ENCODE measurements at places on chromosomes 4 and X.

DNA sequence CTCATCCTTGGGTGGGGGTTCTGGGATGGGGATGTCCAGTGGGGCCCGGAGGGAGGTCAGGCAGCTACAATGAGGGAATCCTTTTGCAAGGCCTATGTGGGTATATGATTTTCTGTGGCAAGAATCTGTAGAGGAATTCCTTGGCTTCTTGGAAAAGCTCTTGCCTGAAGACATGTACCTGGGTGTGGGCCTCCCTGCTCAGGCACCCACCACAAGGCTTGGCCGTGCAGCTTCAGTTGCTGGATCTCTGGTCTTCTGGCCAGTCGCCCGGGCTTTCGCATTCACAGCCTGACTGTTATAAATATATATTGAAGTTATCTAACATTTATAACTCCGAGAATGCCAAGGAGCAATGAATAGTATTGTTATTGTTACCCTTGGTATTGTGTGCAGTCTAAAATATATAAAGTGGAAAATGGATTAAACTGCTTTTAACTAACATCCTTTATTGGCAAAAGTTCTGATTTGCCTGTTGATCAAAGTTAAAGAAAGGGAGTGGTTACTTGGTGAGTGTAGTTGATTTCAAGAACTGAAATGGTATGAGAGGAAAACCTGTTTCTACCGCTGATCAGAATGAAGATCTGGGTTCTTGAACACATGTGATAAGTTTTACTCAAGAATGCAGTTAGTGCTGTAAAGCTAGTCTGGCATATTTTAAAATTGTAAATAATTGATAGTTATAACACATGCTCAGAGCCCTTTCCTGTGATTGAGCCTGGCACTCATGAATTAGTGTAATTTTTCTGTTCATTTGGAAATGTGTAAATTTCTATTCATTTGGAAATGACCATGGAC is 36.0 kb downstream of the PTTG2 start:
- no peak for DNase-seq

GRCh38 chr4:75831856-75832405 is 70.3 kb downstream of the PPEF2 start:
- DNase-seq: no peak

DNA sequence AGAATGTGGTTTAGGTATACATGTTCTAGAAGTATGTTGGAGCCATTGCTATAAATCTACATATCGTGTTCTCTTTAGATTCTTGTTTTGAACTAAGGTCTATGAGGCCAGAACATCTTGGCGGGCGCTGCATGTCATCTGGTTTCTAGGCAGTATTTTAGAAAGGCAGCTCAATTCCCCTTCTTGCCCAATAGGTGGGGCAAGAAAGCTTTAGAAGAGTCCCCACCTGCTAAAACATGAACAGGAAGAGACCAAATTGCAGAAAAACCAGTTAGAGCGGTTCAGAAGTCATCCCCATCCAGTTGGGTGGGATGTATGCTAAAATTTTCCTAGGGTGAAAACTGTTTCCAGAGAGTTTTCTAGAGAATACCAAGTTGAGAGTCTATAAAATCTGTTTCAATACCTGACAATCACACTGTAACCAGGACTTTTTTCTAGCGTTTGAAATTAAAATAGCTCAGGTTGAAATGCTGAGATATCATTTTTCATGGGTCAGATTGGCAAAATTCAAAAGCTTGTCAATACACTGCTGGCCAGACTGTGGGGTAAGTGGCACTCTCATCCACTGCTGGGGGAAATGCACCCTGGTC is 17.5 kb upstream of the SH3KBP1 start:
- no peak for DNase-seq

GRCh38 chr4:41644915-41645295 is 103.6 kb downstream of the PHOX2B start:
- no peak for DNase-seq

- no peak for DNase-seq
Measured at GRCh38 chr4:16292585-16292984, 66.3 kb upstream of the TAPT1 start.

DNA sequence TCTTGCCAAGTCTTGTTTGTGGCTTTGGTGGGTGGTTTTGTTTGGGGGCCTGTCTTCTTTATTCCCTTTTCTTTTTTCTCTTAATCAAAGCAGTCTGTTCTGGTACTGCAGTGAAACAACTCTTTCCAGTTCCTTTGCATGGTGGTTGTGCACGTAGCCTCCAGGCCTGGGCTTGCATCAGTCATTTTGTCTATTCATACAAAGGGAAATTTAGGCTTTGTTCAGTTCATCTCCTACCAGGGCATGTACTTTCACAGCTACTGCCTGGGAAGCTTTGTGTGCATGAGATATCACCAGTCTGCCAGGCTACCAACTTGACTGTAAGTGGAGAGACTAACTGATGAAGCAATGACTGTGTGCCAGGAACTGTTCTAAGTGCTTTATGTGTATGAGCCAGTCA is 8.5 kb downstream of the TRIM2 start:
- no peak for DNase-seq

DNA sequence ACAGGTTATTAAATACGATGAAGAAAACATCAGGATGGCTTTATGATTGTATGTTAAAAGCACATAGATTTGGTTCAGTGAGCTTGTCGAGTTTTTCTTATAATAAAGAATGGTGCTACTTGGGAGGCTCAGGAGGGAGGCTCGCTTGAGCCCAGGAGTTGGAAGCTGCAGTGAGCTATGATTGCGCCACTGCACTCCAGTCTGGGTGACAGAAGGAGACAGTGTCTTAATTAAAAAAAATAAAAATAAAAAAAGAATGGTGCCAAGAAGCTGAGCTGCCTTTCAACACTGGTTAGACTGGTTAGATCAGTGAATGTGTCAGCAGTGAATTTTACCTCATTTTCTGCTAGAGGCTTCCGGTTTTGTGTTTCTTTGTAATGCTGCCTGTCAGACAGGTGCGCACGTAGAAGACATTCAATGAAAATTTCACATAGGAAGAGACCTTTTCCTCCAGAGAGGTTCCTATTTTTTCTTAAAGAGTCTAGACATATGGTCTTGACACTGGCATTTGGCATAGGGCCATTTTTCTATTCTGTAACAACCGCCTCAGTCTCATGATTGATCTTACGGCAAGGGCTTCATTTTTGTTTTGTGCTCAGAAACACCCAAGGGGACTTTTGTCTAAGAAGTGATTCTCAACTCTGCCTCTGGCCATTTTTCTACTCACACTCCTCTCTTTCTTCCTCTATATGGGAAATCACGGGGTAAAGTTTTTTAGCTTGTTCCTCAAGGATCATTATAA is 15.0 kb upstream of the ARSF start:
- DNase-seq: no peak

DNA sequence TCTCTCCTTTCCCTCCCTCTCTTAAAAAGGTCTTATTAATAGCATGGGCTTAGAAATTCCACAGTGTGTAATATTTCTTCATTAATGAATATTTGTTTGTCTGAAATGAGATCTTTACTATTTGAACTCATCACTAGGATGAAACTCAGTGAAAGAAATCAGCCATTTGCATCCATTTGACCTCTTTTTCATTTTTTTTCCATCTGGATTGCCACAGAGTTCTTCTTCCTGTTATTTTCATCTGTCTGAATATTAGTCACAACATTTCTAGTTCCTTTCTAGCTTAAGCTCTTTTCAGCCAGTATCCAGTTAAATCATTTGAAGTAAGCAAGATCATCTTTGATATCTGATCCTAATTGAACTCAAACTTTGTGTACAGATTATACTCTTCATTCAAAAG is 69.2 kb upstream of the PLS3 start:
- no peak for DNase-seq

- no peak for DNase-seq
Measured at GRCh38 chr4:82481506-82481840, 51.1 kb downstream of the ENOPH1 start.

- no peak for DNase-seq
Measured at GRCh38 chr4:8026453-8026852, 86.8 kb upstream of the AFAP1 start.
